GM19239 (cell line): ENCODE measurements at places on chromosomes 16 and 17.

GRCh38 chr17:78763561-78763960, 18.5 kb downstream of the CYTH1 start:
- DNase-seq = no peak

DNA sequence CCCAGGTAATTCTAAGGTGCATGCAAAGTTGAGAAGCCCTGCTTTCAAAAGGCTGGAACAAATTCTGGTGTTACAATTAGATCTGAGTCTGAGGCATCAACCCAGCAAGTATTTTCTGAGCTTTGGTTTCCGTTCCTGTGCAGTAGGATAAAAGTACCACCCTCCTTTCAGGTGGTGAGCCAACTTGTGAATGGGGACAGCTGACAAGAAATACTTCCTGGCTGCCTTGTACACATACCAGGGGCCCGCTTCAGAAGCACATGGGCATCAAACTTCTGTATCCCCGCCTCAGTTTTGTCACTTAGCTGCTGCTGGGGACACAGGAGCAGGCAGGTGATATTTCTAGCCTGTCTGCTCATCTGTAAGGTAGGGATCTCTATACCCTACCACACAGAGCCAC, 252.2 kb downstream of the CPPED1 start:
- no peak for DNase-seq

GRCh38 chr17:80106176-80106575, 4.8 kb downstream of the GAA start:
- DNase-seq = no peak

GRCh38 chr16:54061454-54061853, 225.1 kb downstream of the IRX3 start:
- no peak for DNase-seq

GRCh38 chr16:81107511-81107910, 11.3 kb upstream of the GCSH start:
- DNase-seq = no peak

GRCh38 chr17:50841949-50842354, 6.6 kb downstream of the WFIKKN2 start:
- peak; percentile 76 for DNase-seq

GRCh38 chr17:61786088-61786487, 77.2 kb downstream of the BRIP1 start:
- DNase-seq = no peak

GRCh38 chr17:29749045-29749825, 126.5 kb upstream of the CORO6 start:
- DNase-seq = no peak

GRCh38 chr17:59378675-59379074, 47.2 kb downstream of the YPEL2 start:
- DNase-seq = no peak

GRCh38 chr17:1607971-1608320, 20.7 kb downstream of the SLC43A2 start:
- DNase-seq = no peak

- no peak for DNase-seq
Observed at GRCh38 chr17:62309396-62309795, 71.0 kb upstream of the EFCAB3 start.

- DNase-seq = no peak
Observed at GRCh38 chr17:65270499-65271253, 133.5 kb downstream of the RGS9 start.

- DNase-seq = no peak
Observed at GRCh38 chr17:4573669-4574068, 10.7 kb upstream of the SMTNL2 start.

DNA sequence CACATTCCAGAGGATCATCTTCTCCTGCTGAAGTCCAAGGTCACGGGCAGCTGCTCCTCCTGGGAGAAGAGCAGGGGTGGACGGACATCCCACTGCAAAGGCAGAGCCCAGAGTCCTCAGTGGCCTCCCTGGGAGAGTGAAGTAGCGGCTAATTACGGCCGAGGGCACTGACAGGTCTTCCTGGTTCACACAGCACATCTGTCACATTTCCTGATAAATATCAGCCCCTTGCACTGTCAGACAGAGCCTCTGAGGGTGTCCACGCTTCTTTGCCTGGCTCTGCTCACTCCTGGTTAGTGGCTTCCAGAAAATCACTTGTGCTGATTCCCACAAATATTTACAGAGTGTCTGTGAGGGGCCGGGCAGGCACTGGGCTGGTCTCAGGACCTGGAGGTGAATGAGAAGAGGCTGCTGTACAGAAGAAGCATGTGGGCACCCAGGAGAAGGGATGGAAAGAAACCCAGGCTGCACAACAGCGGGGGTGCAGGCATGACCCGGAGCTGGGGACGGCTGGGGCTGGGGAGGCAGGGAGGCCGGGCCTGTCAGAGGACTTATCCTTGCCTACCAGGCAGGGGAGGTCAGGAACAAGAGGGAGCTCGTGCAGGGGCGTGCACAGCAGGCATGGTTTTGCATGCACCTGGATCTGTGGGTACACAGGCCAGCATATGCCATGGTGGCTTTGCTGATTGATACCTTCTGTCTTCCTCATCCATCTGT, 258.2 kb upstream of the TNRC6C start:
- no peak for DNase-seq

DNA sequence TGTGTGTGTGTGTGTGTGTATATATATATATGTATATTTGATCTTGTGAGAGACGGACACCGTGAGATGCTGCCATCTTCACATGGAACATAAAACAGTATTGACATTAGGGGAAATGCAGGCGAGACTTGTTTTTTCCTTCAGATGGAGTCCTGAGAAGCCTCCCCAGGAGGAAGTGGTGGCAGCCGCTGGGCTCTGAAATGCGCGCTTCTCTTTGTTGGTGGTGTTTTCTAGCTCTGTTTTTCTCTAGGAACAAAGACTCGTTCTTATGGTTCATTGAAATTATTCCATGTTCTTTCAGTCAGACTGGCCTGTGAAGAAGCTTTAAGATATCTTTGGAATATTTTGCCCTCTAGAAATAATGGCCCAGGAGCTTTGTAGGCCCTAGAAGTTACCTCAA, 32.9 kb downstream of the SNX29 start:
- no peak for DNase-seq

DNA sequence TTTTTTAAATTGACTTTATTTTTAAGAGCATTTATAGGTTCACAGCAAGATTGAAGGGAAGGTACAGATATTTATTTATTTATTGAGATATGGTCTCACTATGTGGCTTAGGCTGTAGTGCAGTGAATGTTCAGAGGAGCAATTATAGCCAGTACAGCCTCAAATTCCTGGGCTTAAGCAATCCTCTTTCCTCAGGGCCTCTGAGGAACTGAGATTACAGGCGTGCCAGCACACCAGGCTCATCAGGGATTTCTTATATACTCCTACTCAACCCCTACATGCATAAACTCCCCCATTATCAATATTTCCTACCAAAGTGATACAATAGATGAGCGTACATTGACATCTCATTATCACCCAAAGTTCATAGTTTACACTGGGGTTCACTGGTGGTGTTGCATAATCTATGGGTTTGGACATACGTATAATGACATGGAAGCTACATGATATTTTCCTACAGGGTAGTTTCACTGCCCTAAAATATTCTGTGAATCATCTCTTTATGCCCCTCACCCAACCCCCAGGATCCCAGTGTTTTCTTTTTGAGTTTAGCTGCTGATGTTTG, 33.5 kb downstream of the HS3ST3B1 start:
- no peak for DNase-seq

DNA sequence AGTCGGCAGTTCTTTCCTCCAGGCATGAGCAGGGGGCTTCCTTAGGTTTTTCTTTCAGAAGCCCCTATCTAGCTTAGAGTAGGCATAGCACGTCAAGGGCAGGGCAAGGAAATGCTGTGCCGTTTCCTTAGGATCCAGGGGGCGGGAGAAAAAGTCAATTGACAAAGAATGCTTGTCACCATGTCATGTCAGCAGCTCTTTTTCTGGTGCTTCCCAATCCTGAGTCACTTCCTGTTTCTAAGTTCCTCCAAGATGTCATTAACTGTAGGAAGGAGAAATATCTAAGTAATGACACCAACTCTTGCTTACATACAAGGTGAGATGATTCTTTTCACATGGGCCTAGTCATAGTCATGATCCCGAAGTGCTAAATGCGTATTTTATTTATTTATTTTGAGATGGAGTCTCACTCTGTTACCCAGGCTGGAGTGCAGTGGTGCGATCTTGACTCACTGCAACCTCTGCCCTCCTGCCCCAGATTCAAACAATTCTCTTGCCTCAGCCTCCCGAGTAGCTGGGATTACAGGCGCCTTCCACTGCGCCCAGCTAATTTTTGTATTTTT, 35.2 kb downstream of the GJC1 start:
- no peak for DNase-seq

- no peak for DNase-seq
Observed at GRCh38 chr17:44903012-44903685, 3.9 kb upstream of the EFTUD2 start.

DNA sequence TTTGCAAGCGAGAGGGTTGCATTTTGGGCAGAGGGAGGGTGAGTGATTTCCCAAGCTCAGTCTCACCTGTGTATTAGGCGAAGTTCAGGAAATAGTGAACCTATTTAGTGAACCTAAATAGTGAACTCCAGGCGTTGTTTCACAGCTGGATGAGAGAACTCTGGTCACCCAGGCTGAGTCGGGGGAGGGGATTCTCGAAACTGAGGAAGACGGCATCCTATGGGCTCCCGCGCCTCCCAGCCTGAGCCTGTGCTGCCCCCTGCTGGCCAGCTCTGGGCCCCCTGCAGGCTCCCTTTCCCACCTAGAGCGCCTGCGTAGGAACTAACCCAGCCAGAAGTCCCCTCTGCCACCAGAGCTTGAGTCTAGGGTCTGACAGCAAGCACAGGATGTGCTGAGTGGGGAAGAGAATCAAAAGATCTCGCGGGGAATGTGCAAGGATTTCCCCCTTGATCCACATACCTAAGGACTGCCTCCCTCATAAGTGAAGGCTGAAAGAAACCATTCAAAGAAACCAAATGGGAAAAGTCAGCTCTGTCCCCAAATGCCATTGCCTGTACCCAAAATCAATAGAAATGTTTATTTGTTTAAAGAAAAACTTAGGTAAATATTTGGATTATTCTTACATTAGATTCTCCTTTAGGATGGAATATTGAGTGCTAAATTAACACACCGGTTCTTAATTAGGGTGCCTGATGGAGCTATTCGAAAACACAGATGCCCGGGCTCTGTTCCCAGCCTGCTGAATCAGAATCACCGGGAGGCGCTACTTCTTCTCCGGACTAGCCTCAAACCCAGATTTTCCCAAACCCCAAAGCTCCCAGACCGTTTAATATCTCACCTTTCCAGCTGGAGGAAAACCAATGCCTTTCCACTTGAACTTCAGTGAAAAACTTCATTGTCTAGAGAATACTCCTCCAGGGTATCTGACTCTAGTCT, 14.8 kb upstream of the MARVELD3 start:
- DNase-seq = peak; percentile 73

DNA sequence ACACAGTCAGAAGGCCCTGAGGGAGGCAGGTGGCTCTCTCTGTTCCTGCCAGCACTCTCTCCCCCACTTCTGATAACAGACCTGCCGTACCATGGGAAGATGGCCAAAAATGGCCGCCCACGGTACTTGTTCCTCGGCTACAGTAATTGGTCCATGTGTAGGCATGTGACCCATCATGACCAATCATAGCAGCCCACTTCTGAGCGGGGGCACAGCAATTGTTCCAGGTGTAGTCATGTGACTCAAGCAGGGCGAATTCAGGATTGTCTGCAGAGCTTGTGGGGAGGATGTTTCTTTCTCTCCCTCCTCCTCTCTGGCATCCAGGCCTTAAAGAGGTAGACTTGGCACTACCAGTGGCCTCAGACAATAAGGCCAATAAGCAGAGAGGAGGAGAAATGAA, 250.4 kb downstream of the MRTFB start:
- DNase-seq = no peak
